Heart right ventricle (tissue), 16 donors: ENCODE measurements at places on chromosomes 16 and 17. TPM values are rescaled to one million over a fixed set of nuclear protein-coding genes. Genes with fewer than 3 reads are reported as not detected.

The CCL17 gene
- not detected for total RNA-seq

- H3K27ac ChIP-seq, result no peak overlapping the region
- H3K36me3 ChIP-seq, result no peaks in the 10 kb centered on the region
- H3K27me3 ChIP-seq, result no peaks in the 10 kb centered on the region
- no peak for DNase-seq
These were observed 3.9 kb downstream of the CCR7 start for GRCh38 chr17:40561294-40561870.

DNA sequence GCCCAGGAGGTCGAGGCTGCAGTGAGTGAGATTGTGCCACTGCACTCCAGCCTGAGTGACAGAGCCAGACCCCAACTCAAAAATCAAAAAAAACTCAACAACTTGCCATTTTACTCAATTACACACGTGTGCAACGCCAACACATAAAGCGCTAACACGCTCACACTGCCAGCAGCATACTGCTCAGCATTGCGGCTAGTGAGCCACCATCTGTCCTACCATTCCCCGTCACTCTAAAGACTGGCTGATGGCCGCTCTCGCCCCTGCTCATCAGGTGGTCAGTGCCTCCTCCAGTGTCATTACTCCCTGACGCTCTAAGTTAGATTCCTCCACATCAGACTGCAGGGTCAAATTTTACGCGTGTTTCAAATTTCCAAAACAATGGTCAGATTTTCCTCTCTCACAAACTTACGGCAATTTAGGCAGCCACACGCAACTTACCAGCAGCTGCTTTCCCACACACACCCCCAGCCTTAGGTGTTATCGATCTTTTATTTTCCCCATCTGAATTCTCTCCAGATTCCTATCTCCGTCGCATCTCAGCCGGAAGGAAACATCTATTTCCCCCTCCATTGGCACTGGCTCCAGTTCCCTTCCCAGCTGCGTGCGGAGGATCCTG, 240.8 kb downstream of the C16orf95 start:
- no peaks in the 10 kb centered on the region for H3K27me3 ChIP-seq
- no peaks in the 10 kb centered on the region for H3K36me3 ChIP-seq
- no peaks in the 10 kb centered on the region for H3K4me1 ChIP-seq
- no peak overlapping the region for H3K4me3 ChIP-seq
- no peak for DNase-seq

DNA sequence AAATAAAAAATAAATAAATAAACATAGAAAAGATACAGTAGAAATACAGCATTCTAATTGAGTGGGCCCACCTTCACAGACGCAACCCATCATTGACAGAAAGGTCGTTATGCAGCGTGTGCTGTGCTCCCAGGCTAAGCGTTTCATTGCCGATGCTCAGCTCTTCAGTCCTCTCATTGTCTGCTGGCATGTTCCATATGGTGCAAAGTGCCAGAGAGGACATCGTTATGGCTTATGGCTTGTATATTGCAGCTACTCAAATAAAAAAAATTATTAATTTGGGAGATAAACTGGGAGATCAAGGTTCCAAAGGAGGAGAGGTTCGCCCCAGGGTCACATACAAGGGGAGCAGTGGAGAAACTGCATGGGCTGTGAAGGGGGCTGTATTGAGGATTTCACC, 11.3 kb upstream of the UBALD2 start:
- H3K27ac ChIP-seq, result no peak overlapping the region
- H3K4me1 ChIP-seq, result peaks cover 13% of the 10 kb centered on the region
- DNase-seq, result no peak
- no peak overlapping the region for H3K4me3 ChIP-seq

GRCh38 chr16:6057821-6058220, 960.2 kb upstream of the EEF2KMT start:
- H3K36me3 ChIP-seq, result no peaks in the 10 kb centered on the region
- no peak overlapping the region for H3K4me3 ChIP-seq
- no peaks in the 10 kb centered on the region for H3K4me1 ChIP-seq
